ENCODE measurements at places on chromosomes 16 and 17.
A peak's percentile ranks its signal among the peaks of the same experiment; 100 is the strongest.

DNA sequence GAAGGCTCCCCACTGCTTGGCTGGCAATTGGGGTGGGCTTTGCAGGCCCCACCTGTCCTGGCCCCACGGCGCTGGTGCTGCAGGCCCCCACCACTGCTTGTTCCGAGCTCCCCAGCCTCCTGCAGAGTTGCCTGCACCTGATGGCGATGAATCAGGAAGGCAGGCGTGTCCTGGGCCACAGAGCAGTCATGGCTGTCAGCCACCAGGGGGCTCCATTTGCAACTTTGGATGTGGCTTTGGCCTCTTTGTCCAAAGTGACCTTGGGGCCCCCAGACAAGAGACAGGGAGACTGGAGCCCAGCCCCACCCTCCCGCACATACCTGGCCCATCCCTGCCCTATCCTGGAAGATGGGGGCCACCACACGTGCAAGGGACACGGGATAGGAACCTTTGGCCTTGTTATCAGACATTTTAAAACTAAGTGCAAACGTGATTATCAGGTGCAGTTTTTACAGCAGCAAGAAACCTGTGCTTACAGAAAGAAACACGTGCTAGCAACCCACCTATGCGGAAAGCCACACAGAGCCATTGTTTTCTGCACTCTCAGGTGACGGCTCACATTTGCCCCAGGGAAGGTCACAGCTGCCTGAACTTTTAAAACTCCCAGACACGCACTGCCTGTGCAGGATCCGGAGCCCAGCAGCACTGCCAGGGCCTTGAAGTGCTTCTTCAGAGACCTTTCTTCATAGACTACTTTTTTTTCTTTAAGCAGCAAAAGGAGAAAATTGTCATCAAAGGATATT lies at the start of gene DNASE1:
TSS of gene DNASE1 (plus strand) at position 443 of the 743 bp plus-strand sequence. CDS start 683 bp downstream, outside the sequence.
- DNase-seq: peak; percentile 71

- no peak for DNase-seq
These were observed 12.5 kb downstream of the FAHD1 start for GRCh38 chr16:1839554-1839953.

- no peak for DNase-seq
These were observed 814.5 kb downstream of the KCNJ18 start for GRCh38 chr17:22506861-22507260.

- no peak for DNase-seq
These were observed 30.8 kb upstream of the RBBP6 start for GRCh38 chr16:24508614-24509013.

DNA sequence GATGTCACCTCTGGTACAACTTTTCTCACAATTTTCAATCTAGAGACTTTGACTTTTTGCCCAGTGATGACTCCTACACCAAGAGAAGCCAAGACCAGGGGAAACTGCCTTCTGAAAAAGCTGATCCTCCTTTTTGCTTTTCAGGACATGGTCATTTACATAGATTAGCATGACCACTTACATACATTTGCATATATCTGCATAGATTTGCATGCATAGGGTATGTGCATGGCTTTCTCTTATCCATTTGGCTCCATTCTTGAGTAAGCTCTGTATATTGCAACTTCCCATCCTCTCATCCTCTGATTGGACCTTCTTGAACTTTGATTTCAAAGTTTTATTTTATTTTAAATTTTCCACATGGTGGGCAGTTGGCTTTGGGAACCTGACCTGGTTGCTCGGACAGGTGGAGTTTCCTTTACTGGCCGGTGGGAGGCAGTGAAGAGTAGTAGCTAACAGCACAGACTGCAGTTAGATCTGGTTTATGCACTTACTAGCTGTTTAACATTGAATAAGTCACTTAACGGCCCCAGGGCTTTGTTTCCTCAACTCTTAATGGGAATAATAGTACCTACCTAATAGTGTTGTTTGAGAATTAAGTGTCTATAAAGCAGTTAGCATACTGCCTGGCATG lies 92.9 kb downstream of the GPR139 start:
- no peak for DNase-seq

GRCh38 chr16:13448346-13448745 lies 471.6 kb upstream of the ERCC4 start:
- no peak for DNase-seq

DNA sequence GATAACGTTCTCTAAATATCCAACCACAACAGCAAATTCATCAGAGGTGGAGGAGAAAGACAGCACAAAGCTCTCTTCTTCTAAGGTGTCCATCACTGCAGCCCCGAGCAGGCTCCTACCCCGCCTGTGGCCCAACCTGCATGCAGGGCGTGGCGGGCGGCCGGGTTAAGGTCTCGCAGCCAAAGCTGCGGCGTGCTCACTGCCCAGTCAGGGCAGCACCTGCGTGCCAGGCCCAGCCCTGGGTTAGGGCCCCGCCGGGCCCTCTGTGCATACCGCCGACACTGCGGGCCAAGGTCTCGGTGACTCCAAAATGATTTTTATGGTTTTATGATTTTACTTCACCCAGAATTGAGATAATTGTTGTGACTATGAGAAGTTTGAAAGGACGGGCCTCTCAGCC lies 57.8 kb downstream of the FOXK2 start:
- DNase-seq: no peak

DNA sequence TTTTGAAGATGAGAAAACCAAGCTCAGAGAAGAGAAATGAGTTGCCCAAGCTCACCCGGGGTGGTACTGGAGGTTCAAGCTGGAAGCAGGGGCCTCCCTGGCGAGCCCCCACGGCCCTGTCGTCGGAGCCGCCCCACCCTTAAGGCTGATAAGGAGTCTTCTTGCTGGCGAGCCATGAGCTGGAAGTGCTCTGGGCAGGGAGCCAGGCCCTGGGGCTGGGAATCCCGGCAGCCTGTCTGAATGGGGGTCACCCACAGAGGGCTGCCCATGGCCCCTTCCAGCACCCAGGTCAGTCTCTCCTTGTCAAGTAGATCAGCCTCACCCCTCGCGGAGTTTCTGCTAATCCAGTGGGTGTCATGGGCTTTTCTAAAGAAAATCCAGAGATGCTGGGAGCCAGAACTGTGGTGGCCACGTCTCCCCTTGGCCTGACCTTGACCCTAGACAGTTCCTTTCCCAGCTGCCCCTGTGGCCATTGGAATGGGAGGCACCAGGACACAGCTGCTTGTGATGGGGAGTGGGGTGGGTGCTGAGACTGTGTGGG lies 1.2 kb upstream of the P2RX1 start:
- no peak for DNase-seq

- DNase-seq: no peak
These were observed 214.2 kb downstream of the STX8 start for GRCh38 chr17:9361188-9361955.

DNA sequence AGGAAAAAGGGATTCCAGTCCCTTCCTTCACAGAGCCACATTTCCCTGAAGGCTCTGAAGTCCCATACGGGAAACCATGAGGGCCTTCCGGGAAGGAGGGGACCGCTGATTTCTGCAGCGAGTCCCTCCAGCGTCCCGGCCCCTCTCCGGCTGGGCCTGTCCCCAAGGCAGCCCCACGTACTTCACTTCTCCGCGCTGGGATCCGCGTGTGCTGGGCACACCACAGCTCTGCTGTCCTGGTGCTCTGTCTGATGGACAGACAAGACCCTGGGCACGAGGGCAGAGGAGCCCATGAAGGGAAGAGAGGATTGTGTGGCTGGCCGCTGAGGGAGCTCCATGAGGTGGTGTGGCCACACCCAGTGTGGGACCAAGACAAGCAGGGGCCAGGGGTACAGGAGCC lies 57.1 kb downstream of the PRMT7 start:
- no peak for DNase-seq

DNA sequence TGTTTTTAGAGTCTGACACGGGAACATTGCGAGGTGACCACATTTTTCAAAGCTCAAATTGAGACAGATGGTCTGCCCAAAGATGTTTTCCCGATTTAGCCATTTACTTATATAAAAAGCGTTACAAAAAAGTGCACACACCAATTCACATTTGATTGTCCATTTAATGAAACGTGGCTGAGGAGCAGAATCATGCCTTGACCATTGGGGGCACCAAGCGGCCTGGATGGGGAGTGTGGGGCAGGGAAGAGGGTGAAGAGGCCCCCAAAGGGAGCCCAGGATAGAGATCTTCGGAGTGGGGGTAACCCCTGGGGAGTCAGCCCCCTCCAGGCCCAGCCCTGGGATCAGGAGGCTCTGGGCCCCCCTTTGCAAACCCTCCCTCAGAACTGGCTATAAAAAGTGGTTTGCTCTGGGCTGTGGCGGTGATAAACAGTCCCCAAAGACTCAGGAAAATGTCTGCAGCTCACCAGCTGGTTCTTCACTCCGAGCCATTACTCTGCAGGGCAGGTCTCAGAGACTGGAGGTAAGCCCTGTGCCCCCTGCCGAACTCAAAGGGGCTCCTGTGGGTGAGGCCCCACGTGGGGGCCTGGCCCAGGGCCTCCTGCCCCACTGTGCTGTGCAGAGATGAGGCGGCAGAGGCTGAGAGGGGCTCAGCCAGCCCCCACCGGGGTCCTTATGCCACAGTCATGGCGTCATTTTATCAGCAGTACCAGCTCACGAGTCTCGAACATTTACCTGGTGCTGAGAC lies 105.9 kb upstream of the SEC14L1 start:
- DNase-seq: no peak

GRCh38 chr17:76155988-76156661 lies 15.1 kb upstream of the FOXJ1 start:
- DNase-seq: no peak

DNA sequence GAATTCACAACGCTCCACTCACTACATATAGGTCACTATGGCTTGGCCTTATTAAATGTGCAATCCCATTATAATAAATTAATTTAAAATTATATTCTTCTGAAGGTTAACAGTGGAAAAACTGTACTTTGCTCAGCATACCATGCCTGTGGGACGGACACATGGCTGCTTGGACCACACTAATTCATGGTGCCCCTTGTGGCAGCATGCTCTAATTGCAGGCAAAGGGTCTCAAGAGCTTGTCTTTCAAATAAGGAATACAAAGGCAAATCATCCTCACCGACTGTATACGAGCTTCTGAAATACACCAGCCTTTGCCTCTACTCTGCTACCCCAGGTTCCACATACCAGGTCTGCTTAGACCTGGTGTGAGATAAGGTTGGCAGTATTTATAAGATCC lies 11.7 kb downstream of the SMPD3 start:
- no peak for DNase-seq

- no peak for DNase-seq
These were observed 740 bp upstream of the POLR3E start for GRCh38 chr16:22296225-22297113.

- DNase-seq: no peak
These were observed 4.4 kb upstream of the ZFP1 start for GRCh38 chr16:75143941-75144340.

- DNase-seq: no peak
These were observed 11.7 kb downstream of the CCDC57 start for GRCh38 chr17:82200743-82201497.

- DNase-seq: no peak
These were observed 83.7 kb upstream of the CRHR1 start for GRCh38 chr17:45700171-45701090.

DNA sequence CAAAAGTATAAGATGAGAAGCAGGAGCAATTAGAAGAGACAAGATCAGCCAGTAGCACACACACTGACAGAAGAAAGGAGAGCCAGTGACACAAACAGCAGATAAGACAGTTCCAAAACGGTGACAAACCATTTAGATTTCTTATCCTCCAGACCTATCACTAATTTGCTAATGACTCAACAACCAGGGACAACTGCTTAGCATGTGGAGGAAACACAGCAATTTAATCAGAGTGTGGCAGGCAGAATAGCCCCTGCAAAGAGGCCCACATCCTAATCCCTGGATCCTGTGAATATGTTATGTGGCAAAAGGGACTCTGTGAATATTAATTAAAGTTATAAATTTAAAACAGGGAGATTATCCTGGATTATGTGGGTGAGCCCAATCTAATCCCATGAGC lies 81.1 kb downstream of the CACNG1 start:
- DNase-seq: no peak

DNA sequence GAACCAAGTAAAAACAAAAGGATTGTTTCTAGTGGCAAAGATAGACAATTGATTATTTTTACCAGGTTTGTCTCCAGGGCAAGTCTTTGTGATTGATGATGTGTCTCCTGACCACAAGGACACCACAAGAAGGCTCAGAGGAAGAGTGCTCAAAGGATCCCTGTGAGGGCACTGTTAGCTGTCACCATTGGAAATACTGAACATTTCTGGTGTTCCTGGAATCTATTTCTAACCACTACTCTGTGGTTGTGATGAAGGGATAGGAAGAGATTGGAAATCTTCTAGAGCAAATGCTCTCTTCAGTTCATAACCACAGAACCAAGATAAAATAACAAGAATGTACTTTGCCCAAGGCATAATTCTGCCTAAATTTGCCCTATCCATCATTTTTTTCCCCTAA lies 15.3 kb downstream of the RNF43 start:
- DNase-seq: no peak

DNA sequence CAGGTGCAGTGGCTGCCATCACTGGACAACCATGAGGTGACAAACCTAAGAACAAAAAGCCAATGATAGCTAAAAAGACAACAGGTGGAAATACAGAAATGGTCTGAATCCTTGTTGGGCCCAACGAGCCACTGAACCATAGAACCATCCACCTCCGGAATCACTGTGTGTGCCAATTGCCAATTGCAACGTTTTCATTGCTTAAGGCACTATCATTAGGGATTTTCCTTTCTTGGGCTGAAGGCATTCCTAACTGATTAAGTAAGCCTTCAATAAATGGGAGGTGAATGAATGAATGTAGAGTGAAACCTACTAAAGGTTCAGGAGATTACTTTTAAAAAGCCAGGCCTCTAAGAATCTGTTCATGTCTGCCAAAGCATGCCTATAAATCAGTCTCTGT lies 3.6 kb downstream of the USP31 start:
- DNase-seq: no peak

DNA sequence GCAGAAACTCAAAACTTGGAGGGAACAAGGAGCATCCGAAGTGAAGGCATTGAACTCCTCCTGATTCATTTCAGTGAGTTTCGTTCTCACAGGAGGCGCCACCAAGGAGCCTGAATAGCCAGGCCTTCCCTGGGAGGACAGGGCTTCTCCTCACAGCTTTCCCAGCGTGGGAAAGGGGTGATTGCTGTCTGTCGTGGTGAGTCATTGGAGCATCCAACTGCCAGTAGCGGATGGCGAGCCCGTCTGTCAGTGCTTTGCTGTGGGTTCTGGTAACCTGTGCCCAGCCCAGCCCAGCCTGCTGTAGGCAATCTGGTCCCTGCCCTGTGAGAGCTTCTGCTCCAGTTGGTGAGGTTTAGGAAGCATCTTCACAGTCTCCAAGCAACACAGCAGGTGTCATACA lies 28.3 kb downstream of the PLCD3 start:
- no peak for DNase-seq

- DNase-seq: no peak
These were observed 14.2 kb upstream of the TMEM11 start for GRCh38 chr17:21228111-21228510.

DNA sequence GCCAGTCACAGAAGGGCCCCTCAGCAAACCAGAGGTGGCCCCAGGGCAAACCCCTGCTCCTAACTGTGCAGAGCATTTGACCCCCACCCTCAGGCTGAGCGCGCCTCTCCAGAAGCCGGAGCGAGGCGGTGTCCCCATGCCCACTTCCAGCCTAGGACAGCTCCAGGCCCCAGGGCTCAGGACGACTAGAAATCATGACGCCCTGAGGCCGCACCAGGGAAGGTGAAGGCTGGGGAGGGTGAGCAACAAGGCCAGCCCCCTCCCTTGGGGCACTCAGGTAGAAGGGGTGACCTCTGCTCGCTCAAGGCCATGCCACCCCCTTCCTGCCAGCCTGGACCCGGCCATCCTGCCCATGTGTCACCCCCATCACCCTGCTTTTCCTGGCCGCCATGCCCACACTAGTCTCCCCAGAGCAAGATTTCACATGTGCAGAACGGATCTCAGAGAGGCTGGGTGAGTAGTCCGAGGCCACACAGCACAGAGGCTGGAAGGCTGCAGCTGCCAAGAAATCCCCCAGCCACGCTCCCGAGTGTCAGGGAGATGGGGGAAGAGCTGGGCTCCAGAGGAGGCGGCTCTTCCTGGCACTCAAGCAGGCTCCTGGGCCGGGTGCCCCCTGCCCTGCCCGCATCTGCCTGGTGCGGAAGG lies 2.1 kb upstream of the PVALEF start:
- no peak for DNase-seq
